Chondrocyte (in vitro differentiated cells): ENCODE measurements at places on chromosomes 1 and 21.

DNA sequence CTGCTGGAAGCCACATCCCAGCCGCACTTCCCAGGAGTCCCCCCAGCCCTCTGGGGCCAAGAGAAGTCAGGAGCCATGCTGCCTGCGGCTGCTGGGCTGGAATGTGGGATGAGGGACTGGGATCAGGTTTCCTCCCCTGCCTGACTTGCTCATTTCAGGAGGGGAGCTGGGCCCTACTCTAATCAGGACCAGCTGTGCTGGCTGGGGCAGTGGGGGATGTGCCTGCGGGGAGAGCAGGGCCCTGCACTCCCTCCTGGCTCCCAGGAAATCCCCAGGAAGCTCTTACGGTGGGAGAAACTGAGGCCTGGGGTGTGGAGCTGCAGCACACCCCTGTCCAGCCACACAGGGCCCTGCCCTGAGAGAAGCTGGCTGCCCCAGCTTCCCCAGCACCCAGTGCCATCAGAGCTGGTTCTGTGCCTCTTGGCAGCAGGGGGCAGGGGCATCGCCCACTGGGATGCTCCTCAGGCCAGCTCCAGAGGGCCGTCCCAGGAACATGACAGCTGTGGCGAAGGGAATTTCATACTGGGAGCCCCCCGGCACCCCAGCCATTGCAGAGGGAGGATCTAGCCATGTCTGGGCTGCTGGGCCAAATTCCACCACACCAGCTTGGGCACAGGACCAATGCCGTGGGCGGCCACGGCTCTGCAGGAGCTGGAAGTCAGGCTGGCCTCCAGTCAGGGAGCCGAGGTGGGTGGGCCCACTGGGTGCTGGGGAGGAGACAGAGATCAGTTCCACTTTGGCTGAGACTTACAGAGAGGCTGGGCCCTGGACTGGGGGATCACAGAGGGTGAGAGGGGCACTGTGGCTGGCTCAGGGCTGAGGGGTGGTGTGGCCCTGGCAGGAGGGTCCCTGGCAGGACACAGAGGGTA, 21.3 kb upstream of the PRSS38 start:
- peak; percentile 94 for DNase-seq

DNA sequence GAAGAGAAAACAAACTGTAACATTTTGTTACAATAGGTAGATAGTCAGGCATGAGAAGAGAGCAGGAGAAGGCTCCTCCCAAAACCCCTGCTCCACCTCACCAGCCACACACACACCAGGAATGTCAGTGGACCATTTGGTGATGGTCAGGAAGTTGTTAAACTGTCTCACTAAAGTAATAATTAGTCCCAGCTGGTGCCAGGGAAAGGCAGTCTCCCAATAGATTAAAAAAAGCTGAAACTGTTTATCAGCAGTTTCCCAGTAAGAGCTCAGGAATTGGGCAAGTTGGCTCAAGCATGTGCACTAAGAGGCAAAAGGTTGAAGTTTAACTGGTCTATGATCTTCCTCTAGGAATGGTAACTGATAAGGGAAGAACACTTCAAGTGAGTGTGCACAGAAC, 249.6 kb downstream of the COL11A1 start:
- no peak for DNase-seq

DNA sequence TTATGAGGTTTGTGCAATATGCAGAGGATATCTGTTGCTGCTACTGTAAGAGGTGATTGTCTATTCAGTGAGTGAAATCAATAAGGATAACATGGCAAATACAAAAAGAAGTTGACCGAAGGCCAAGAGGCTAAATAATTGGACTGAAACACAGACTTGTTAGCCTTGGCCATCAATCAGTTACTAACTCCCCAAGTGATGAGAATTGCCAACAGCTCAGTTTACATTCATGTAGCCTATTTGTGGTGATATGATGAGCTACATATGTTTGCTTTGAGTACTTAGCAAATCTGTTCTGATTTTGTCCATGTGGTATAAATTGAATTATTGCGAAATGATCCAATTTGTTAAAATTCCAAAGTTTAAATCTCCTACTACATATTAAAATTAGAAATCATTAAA, 68.6 kb upstream of the VAV3 start:
- no peak for DNase-seq

GRCh38 chr1:174572771-174573170, 125.0 kb downstream of the GPR52 start:
- DNase-seq = no peak

DNA sequence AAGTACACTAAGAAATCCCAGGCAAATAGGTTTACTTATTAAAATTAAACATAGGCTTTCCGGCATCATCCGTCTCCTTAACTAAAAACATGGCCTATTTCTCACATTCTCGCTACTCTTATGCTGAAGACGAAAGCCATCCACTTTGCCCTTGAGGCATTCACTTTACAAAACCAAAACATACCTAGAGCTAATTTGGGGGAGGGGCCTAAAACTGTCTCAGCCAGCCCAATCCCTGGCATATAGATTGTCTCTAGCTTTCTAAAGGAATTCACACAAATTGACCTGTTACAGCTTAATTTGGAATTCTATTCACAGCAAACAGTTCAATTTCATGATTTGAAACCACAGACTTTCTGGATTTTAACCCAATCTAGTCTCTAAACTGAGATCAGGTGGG, 34.8 kb downstream of the SLC35D1 start:
- DNase-seq = no peak

- no peak for DNase-seq
These were observed 2.5 kb upstream of the TRAPPC3 start for GRCh38 chr1:36151845-36152203.
